Activated naive CD8-positive, alpha-beta T cell treated with anti-CD3 and anti-CD28 coated beads, Interleukin-2, amount 50 U/mL, for 16 hours (primary cell): ENCODE measurements at places on chromosomes 6 and 20.
A peak's percentile ranks its signal among the peaks of the same experiment; 100 is the strongest.

GRCh38 chr6:92777146-92777740, 642.1 kb downstream of the EPHA7 start:
- DNase-seq, result no peak

DNA sequence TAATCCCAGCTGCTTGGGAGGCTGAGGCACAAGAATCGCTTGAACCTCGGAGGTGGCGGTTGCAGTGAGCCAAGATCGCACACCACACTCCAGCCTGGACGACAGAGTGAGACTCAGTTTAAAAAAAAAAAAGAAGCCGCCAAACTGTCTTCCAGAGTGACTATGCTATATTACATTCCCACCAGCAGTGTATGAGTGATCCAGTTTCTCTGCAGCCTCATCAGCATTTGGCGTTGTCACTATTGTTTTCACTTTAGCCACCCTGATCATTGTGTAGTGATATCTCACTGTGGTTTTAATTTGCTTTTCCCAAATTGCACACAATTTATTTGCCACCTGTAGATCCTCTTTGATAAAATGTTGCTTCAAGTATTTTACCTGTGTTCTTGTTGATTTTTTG, 6.0 kb upstream of the AKAP12 start:
- no peak for DNase-seq

- no peak for DNase-seq
Measured at GRCh38 chr6:113954653-113955052, 16.3 kb downstream of the HDAC2 start.

DNA sequence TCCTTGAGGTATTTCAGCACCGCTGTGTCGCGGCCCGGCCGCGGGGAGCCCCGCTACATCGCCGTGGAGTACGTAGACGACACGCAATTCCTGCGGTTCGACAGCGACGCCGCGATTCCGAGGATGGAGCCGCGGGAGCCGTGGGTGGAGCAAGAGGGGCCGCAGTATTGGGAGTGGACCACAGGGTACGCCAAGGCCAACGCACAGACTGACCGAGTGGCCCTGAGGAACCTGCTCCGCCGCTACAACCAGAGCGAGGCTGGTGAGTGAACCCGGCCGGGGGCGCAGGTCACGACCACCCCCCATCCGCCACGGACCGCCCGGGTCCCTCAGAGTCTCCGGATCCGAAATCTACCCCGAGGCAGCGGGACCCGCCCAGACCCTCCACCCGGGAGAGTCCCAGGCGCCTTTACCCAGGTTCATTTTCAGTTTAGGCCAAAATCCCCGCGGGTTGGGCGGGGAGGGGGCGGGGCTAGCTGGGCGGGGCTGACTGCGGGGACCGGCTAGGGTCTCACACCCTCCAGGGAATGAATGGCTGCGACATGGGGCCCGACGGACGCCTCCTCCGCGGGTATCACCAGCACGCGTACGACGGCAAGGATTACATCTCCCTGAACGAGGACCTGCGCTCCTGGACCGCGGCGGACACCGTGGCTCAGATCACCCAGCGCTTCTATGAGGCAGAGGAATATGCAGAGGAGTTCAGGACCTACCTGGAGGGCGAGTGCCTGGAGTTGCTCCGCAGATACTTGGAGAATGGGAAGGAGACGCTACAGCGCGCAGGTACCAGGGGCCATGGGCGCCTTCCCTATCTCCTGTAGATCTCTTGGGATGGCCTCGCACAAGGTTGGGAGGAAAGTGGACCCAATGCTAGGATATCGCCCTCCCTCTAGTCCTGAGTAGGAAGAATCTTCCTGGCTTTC, 693 bp downstream of the HLA-F start:
- DNase-seq, result peak; percentile 73

GRCh38 chr20:14507711-14508110, 170.3 kb upstream of the FLRT3 start:
- DNase-seq, result no peak

- DNase-seq, result no peak
Measured at GRCh38 chr6:64482631-64483030, 847.0 kb downstream of the PHF3 start.

DNA sequence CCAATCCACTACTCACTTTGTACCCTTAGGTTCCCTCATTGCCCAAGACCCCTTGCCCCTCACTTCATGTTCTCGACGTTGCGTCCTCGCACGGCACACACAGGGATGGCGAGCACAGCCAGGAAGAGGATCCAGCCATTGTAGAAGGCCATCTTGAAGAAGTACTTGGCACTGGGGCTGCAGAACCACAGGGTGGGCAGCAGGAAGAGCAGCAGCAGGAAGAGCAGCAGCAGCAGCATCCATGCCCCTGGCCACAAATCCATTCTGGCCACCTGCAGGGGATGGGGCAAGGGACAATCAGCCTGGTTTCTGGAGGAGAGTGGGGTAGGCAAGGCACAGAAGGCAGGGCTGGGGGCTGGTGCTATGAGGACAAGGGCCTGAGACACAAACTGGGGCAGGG, 4.7 kb downstream of the AGPAT1 start:
- DNase-seq, result no peak

DNA sequence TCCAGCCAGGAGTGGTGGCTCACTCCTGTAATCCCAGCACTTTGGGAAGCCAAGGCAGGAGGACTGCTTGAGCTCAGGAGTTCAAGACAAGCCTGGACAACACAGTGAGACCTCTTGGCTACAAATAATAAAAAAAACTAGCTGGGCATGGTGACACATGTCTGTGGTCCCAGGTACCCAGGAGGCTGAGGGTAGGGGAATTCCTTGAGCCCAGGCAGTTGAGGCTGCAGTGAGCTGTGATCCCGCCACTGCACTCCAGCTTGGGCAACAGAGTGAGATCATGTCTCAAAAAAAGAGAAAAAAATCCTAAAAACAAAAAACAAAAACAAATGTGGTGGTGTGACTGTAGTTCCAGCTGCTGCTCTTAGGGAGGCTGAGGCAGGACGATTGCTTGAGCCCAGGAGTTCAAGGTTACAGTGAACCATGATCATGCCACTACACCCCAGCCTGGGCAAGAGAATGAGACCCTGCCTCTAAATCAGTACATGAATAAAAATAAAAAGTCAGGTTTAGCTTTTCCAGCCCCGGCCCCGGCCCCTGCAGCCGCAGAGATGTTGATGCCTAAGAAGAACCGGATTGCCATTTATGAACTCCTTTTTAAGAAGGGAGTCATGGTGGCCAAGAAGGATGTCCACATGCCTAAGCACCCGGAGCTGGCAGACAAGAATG, 13.5 kb upstream of the SNRPC start:
- no peak for DNase-seq

DNA sequence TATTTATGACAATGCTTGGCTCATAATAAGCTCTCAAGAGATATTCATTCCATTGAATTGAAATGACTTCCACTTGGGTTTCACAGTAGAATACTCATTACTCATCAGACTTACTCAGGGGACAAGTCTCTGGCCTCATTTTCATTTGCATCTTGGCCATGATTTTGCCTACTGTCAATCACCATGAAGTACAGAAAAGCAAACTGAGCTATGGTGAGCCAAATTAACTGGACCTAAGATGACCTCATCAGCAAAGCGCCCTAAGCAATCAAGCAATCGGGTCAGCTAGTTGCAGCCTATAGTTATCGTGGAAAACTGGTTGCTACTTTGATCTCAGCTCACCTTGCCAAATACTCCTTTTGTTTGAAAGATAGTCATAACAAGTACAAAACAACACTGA, 494.7 kb upstream of the SLC35B3 start:
- DNase-seq, result no peak

DNA sequence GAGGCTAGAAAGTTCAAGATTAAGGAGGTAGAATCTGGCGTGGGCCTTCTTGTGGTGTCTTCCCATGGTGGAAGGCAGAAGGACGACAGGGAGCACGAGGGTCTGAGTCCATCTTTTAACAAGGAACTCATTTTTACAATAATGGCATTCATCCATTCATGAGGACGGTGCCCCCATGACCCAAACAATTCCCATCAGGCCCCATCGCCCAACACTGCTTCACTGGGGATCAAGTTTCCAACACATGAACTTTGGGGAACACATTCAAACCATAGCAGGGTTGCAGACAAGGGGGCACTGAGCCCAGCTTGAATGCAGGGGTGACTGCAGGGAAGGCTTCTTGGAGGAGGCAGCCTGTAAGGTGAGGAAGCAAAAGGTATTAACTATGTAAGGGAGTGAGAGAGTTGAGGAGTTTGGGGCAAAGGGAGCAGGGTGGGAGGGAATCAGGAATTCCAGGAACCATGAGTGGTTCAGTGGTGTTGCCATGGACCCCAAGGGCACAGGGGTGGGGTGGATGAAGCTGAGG, 5.5 kb downstream of the RAB44 start:
- no peak for DNase-seq

GRCh38 chr6:109977791-109978173, 329 bp upstream of the GPR6 start:
- DNase-seq, result no peak

DNA sequence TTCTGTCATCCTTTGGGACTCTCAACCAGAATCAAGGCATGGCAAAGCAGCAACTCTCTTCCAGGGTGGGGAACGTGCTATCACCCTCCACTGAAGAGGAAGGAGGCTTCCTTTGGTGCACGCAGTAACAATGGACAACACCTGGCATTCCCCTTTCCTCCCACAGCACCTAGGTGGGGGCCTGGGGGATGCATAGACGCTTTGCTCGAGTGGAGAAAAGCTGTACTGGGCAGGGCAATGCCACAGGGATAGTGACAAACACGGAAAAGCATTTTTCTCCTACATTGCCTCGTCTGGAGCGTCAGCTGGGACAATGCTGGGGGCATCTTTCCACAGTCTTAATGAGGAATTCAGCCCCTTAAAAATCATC, 82.9 kb downstream of the GMPR start:
- DNase-seq, result no peak

- no peak for DNase-seq
Measured at GRCh38 chr20:30486103-30486478, 771.4 kb upstream of the DEFB115 start.
